ENCODE measurements at places on chromosomes 3 and 15. TPM values are rescaled to one million over a fixed set of nuclear protein-coding genes. Genes with fewer than 3 reads are reported as not detected.

DNA sequence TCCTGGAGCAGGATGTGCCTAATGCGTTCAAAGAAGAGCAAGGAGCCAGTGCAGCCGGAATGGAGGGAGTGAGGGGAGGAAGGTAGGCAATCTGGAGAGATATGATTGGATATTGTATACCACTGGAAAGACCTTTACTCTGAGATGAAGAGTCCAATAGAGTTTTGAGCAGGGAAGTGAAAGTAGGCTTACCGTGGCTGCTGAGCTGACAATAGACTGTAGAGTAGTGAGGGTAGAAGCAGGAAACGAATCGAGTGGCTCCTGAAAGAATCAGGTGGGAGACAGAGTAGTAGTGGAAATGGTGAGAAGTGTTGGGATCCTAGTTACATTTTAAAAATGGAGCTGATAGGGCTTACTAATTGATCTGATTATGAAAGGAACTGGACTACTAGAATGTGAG lies 51.8 kb upstream of the NUDT16 start:
- DNase-seq, result no peak

DNA sequence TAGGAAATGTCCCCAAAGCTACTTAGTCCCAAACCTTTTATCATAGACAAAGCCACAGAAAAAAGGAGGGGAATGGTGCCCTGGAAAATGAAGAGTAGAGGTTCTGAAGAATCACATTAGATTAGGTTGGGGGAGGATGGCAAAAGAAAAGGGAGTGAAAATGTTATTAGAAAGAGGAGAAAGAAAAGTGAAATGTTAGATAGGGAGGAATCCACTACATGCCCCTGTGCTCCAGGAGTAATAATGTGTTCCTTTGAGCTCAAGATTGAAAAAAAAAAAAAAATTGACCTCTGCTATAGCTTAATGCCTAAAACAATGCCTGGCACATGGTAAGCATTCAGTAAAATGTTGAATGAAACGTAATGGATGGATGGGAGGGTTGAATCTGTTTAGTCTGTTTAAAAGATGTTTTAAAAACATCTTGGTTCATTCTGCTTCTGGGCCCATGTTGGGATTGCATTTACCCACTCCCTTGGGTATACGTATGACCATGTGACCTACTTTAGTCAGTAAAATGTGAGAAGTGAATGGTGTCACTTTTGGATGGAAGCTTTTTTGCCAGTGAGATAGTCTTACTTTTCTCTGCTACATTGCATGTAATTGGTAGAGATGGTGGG lies 19.0 kb downstream of the MAPK6 start:
- peak; percentile 26 for DNase-seq

DNA sequence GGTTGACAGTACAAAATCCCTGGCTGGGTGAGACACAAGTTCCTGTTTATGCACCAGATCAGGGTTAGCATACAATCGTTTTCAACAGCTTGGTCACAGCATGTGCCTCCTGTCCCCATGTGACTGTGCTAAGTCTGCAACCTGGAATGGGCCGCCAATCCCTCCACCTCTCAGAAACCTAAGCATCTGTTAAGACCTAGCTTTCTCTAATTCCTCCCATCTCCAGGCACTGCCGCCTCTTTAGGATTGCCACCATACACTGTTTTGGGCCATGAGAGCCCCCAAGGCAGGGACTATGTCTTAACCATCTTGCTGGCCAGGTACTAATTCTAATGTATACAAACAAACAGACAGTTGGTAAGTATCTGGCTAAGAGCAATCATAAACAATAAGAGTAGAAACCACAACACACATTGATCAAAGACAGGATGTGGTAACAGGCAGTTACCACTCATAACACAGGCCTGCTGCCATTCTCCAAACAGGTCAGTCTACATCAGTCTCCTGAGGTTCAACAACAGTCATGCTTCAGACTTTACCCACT lies 25.6 kb downstream of the SEC22C start:
- no peak for DNase-seq

GRCh38 chr3:57729334-57730045 lies 26.6 kb upstream of the SLMAP start:
- DNase-seq, result no peak

DNA sequence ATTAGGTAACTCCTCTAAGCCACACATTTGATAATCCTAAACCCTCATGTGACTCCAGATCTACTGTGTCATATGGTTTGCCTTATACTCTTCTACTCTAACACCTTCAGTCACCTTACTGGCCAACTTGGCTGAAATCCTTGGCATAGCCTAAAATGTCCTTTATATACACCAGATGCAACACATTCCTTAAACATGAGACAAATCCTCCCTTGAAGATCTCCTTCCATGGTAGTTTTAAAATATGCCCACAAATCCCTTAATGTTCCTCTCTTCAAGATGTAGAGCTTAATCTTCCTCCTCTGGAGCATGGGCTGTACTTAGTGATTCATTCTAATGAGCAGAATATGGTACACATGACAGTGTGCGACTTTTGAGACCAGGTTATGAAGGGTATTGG lies 238.9 kb downstream of the SUCLG2 start:
- peak; percentile 15 for DNase-seq

- DNase-seq, result no peak
Measured at GRCh38 chr3:114011059-114011797, 45.1 kb downstream of the CCDC191 start.

Gene AP3B2
- total RNA-seq, result 0.40 TPM

GRCh38 chr3:51703761-51704510 lies 2.9 kb upstream of the GRM2 start:
- no peak for DNase-seq

DNA sequence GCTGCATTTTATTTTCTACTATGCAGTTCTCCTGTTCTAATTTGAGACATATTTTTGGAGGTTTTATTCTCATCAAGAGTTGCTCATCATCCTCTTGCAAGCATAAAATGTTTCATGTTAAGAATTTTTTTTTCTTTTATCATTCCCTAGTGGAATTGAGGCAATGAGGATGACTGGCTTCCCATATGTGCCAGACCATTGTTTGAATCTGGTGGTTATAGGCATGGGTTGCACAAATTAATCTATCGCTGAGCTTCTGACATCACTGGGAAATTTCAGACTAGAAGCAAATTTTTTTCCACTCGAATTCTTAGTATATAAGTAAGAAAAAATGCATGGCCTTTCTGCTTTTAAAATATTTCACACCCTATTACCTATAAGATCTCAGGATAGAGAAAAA lies 279.1 kb upstream of the PLSCR5 start:
- DNase-seq, result no peak

GRCh38 chr15:101450403-101451265 lies 38.9 kb downstream of the PCSK6 start:
- DNase-seq, result no peak

Gene SST
- total RNA-seq, result not detected

GRCh38 chr3:14847613-14848541 lies 29.1 kb downstream of the FGD5 start:
- no peak for DNase-seq

Gene TKT
- total RNA-seq, result 235 TPM

GRCh38 chr3:122245513-122246174 lies 62.2 kb downstream of the CASR start:
- no peak for DNase-seq

GRCh38 chr3:171358181-171358880 lies 101.9 kb downstream of the TNIK start:
- no peak for DNase-seq

- no peak for DNase-seq
Measured at GRCh38 chr15:77358545-77359240, 61.2 kb downstream of the PEAK1 start.

DNA sequence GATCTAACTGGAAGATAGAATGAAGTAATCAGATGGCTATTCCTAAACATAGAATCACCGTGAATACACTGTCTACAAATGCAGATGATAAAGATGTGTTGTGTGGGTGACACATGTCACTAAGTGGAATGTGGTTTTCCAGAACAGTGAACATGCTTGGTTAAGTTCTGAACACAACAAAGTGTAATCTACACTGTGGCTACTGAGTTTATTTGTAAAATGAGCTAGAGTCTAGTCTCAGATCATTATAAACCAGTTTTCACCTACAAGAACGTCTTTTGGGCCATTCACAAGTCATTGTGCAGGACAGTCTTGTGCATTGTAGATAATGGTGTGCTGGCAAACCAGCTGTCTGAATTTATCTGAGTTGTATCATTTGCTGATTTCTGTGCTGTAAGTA lies 35.3 kb downstream of the OXNAD1 start:
- no peak for DNase-seq

Gene MTFMT
- total RNA-seq, result 28.7 TPM

DNA sequence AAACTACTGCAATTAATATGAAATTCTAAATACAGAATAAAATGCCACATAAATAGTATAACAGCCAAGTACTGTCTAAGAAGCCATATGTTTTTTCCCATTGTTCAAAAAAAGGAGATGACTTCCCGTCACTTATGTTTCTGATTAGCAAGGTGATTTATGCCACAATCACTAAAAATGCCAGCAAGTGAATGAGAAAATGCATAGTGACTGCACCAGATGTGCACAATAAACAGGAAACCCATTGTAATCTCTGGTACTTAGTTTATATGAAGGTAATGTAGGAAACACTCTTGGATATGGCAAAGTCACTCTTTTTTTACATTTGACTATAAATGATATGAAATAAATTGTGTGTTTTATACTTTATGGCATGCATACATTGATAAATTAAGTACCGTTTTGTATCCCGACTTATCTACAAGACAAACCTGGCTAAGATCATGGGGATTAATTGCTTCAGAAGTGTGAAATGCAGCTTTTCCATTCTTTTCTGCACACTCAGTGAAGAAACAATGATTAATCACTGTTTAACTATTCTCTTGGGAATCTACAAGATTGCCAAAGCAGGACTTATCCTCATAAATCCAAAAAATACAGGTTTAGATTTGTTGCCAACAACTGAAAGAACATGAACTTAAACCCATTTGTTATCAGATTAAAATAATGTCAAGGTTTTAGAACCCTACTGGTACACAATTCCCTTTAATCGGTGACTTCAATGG lies 164.5 kb downstream of the TBC1D5 start:
- peak; percentile 26 for DNase-seq

All from LHCN-M2 (cell line).